ENCODE measurements at places on chromosomes 5 and 9.

DNA sequence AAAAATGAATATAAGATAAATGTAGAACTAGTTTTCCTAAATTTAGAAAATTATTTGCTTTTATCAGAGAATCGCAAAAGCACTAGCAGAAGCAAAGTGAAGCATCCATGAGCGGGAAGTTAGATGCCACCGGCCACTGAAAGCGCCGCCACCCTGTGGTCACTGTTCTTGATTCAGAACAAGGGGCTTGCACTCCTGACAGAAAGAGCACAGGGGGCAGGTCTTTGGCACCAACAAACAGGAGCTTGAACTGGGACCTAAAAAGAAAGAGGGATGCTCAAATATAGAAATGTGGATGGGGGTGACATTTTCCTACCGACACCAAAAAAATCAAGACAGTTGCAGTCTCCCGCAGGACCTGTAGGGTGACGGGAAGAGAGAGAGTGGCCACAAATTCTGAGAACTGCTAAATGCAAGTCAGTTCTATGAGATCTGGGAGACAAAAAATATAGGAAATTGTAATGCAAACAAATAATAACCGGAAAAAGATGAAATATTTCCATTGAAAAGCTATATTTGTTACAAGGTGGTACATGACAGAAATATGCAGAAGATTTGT is 144.3 kb downstream of the CDH12 start:
- DNase-seq, result no peak

GRCh38 chr9:37251452-37251851 is 131.1 kb downstream of the ZCCHC7 start:
- DNase-seq, result no peak

- no peak for DNase-seq
Observed at GRCh38 chr9:33170464-33171415, 3.6 kb upstream of the B4GALT1 start.

DNA sequence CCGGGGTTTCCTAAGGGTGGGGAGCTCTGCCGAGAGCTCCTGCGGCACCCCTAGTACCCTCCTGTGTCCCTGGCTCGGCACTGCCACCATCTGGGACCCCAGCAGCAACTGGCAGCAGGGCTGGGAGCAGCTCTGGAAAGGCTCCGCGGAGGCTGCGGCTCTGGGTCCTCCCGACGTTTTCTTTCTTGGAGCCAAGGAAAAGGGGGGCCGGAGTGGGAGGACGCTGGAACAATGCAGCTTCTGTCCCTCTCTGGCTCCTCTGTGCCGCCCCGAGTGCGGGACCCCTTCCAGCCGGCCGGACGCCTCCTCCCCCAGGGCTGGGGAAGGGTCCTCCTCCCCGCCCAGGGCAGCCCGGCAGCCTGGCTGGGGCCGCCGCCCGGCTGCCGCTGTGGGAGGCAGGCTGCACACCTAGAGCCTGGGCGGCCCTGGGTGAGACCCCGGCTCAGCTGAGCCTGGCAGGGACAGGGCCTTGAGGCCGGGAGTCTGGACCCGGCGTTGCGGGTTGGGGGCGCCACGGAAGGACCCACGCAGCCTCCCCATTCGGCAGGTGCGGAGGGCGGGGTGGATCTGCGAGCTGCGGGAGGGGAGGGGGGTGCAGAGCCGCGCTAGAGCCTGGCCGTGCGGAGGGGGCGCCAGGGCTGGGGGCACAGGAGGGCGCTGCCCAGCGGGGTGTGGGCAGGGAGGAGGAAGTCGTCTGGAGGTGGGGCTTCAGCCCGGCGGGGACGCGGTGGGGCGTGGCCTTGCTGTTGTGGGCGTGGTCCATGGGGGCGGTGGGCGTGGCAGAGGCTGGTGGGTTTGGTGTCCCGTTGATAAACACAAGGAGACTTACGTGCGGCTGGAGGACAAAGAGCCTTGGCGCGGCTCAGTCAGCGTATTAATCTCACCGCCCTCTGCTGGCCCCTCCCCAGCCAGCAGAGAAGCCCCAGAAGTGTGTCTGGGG is 15.1 kb downstream of the GPSM1 start:
- no peak for DNase-seq

DNA sequence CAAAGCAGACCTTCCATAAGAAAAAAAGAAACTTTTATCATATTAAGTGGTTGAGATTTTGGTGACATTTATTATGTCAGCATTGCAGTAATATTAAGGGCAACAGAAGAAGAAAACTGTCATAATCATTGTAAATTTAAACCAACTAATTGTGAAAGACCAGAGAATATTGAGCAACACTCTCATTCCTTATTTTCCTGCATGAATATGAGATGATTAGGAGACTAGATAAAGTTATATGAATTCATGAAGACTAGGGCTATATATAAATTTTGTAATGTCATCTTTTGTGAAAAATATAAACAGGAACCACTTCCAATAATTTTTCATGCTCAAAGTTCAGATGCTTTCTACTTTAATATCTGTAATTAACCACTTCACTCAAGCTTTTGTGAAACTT is 974.5 kb upstream of the CDH10 start:
- no peak for DNase-seq

- DNase-seq, result no peak
Observed at GRCh38 chr5:8058616-8059190, 189.8 kb downstream of the MTRR start.

- no peak for DNase-seq
Observed at GRCh38 chr5:136626531-136626930, 261.2 kb upstream of the TRPC7 start.

- DNase-seq, result no peak
Observed at GRCh38 chr9:94909250-94909894, 182.9 kb downstream of the AOPEP start.

- no peak for DNase-seq
Observed at GRCh38 chr5:502325-503079, 21.7 kb downstream of the SLC9A3 start.

DNA sequence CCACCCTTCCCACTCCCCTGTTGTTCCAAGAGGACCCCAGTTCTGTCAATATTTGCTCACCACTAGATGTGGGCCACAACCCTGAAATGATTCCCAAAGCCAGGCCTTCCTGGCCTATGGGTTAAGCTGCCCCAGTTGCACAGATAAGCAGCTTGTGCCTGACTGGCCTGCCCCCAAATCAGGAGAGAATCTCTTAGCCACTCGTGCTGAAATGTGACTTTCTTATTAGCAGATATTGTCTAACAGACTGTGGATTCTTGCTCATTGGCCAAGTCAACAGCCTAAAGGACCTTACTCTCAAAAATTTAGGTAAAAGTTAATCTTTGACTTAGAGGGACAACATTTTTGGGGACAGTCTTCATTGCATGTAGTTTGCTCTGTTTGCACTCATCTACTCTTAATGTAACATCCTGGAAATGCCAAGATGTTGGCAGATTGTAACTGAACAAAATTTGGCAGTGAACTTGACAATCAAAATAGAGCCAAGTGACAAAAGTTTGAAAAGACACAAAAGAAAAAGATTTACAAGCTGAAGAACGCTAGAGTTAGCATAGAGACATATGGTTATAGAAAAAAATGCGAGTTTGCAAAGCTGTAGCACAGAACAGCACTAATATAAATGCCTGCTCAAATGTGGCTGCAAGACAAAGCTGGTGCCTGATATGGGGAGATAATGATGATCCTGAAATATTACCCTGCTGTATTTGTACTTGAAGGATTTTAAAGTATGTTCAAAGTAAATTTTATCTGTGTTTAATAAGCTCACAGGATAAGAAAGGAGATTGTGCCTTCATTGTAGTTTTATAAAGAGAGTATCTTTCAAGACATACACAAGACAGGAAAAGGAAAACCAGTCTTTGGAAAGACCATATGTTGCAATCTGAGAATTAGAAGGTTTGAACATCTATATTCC is 29.0 kb upstream of the FSD1L start:
- no peak for DNase-seq

GRCh38 chr5:63050916-63051315 is 472.3 kb downstream of the LRRC70 start:
- DNase-seq, result no peak

DNA sequence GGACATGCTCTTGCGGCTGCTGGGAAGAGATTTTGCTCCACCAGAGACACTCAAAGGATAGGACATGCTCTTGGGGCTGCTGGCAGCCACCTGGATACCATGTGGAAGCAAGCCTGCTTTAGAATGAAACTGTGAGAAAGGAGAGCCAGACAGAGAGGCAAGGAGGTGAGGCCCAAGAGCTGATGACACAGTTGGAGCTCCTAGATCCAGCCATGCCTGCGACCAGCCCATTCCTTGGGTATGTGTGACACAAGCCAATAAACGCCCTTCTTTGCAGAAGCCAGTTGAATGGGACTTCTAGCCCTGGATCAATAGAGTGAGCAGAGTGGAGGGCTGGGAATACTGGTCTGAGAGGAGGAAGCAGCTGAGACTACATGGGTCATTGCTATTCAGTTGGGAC is 69.6 kb downstream of the SMIM23 start:
- DNase-seq, result no peak

DNA sequence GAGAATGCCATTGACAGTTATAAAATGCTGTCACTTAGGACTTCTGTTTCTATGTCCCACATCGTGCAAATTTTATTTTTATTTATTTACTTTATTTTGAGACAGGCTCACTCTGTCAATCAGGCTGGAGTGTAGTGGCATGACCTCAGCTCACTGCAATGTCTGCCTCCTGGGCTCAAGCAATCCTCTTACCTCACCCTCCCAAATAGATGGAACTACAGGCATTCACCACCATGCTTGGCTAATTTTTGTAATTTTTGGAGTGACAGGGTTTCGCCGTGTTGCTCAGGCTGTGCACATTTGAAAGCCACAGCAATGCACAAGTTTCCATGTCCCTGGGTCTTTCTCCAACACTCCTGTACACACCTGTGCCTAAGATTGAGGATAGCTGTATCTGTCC is 51.8 kb downstream of the ADAMTS16 start:
- no peak for DNase-seq

- DNase-seq, result no peak
Observed at GRCh38 chr5:58404734-58405133, 55.2 kb downstream of the PLK2 start.

DNA sequence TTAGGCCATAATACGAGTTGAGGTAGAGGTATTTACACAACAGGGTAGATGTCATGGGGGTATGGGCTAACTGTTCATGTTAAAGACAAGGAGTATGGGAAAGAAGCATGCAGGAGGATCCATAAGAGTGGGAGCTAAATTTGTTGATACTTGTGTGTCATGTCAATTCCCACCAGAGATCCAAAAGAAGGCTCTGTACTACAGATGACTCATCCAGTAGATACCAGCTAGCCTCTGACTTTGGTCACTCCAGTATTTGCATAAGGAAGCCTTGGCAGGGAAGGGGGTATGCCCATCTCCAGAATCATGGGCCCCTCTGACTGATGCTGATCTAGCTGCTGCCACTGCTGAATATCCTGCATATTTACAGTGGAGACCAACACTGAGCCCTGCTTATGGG is 743.7 kb upstream of the GRAMD2B start:
- DNase-seq, result no peak

DNA sequence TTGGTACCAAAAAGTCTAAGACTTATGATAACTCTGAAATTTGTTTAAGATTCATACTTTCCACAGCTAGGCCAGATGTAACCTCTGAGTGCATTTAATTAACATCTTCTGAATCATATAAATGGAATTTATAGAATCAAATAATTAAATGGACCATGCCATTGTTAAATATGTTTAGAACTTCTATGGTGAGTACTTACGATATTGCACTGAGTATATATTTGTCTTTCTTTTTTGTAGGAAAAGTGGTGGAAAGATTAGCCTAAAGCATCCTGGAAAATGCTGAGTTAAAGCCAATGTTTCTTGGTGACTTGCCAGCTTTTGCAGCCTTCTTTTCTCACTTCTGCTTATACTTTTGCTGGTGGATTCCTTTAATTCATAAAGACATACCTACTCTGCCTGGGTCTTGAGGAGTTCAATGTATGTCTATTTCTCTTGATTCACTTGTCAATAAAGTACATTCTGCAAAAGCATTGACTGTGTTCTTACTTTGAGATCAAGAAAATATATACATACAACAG is 11.9 kb downstream of the SPINK6 start:
- no peak for DNase-seq

DNA sequence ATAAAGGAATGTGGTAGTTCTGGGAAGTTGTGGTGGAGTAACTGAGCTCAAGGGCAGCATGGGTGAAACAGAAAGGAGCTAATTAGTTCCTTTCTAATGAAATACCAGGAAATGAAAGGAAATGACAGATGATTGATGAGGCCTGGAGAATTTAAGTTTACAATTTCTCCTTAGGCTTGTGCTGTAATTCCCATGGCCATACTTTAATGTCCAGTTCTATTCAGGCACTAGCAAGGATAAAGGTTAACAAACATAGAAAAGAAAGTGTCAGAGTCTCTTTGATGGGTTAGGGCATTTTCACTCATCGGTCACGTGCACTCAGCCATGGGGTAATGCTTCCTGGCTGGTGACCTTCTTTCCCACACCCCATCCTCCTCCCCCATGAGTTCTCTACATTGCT is 70.3 kb downstream of the CTSL start:
- DNase-seq, result no peak

- no peak for DNase-seq
Observed at GRCh38 chr5:165083394-165083793, 1578.0 kb downstream of the MAT2B start.

DNA sequence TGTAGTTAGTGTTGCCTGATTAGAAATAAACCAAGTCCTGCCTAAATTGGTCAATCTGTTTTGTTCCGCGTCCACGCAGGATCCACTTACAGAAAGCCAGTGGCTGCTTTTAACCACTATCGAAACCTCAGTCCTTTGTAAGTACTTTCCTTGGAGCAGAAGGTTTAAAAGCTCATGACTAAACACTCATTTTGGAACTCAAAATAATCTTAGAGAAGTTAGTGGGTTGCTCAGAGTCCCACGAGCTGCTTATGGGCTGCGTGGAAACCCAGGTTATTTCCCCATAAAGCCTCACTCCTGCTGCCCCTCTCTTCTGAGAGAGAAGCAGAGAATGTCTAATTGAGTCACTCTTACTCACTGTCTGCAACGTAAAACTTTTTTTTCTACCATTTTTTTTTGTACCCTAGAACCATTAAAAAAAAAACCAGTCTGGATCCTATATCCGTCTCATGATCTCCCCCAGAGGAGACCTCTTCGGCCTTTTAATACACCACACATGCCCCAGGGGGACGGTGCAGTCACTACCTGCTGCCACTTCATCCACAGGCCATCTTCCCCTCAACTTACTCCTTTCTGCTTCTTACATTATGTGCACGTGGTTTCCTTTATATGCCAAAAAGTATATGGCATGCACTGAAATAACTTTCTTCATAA is 7.6 kb downstream of the BASP1 start:
- no peak for DNase-seq

GRCh38 chr9:136808806-136809158 is 1.0 kb downstream of the RABL6 start:
- DNase-seq, result no peak

Measured in HFF-Myc (cell line).